ENCODE measurements at places on chromosomes 7 and 10.

DNA sequence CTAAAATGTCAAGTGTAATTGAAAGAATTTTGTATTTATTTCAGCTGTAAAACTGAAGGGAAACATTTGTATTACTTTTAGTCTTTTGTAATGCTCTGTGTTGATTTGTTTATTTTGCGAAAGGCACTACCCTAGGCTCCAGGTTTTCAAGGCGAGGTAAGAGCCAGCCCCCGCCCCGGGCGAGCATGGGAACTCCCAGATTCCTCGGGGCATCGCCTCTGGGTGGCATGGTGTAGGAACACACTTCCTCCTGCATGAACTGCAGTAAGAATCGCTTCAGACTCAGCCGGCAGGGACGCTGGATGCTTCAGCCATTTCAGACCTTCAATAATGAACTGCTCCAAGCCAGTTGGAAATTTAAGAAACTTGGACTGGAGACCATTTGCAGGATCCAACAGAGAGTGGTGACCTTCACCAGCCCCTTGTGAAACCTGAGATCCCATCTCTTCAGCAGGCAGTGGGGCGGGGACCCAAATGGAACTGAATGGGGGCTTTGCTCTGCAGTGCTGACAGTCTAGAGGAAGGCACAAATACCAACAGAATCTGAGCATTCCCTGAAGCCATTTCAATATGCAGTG, 544.3 kb upstream of the MGMT start:
- H3K4me1 ChIP-seq, result no peaks in the 10 kb centered on the region
- H3K27ac ChIP-seq, result no peak overlapping the region
- H3K36me3 ChIP-seq, result no peaks in the 10 kb centered on the region
- no peak for ATAC-seq
- H3K4me3 ChIP-seq, result no peak overlapping the region
- H3K27me3 ChIP-seq, result no peaks in the 10 kb centered on the region

- H3K27me3 ChIP-seq, result no peaks in the 10 kb centered on the region
- H3K4me1 ChIP-seq, result peaks cover 4% of the 10 kb centered on the region
- ATAC-seq, result no peak
Measured at GRCh38 chr7:149849174-149849573, 11.0 kb downstream of the ZNF862 start.

DNA sequence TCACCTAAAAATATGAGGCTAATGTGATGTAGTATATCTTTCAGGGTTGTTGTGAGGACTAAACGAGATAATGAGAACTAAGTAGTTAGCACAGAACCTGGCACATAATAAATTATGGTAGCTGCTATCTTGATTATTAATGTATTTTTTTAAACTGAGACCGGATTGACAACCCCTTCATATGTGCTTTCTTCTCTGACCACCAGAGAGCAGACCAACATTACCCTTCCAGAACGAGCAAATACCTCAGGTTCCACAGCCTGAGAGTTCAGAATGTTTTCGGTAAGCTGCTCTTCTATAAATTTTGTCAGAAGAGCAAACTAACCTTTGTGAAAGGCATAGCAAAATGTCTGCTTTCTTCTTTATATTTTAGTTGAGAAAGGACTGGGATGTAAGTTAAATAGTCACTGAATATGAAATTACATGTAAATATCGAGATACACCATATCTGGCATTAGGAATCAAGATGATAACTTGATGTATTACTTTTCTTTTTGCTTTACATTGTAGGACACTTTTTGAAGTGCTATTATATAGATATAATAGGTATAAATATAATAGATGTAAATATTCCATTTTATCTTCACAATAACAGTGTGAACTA, 13.6 kb upstream of the BPGM start:
- H3K4me3 ChIP-seq, result no peak overlapping the region
- peak; percentile 50 for ATAC-seq
- H3K27me3 ChIP-seq, result peaks cover 13% of the 10 kb centered on the region
- H3K4me1 ChIP-seq, result peaks cover 9% of the 10 kb centered on the region

- peaks cover 21% of the 10 kb centered on the region for H3K4me1 ChIP-seq
- H3K27me3 ChIP-seq, result no peaks in the 10 kb centered on the region
- no peak overlapping the region for H3K4me3 ChIP-seq
- no peak overlapping the region for H3K27ac ChIP-seq
- no peak for ATAC-seq
Measured at GRCh38 chr10:74051736-74052342, 53.9 kb downstream of the VCL start.

DNA sequence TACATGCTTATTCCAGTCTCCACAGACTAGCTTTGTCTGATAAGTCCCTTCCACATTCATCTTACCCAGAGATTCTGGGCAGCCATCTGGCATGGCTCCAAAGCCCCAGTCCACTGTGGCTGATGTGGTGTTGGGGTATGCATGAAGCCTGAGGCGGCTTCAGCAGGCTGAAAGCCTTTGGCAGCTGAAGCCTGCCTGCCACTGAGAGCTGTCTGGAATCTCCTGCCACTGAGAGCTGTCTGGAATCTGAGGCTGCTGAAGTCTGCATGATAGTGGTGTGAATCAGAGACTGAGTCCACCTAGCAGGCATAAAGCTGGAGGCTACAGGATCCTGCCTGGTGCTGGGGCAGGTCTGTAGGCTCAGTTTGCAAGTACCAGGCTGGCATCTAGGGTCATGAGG, 87.1 kb downstream of the DYNC1I1 start:
- peaks cover 7% of the 10 kb centered on the region for H3K27me3 ChIP-seq
- no peak overlapping the region for H3K27ac ChIP-seq

DNA sequence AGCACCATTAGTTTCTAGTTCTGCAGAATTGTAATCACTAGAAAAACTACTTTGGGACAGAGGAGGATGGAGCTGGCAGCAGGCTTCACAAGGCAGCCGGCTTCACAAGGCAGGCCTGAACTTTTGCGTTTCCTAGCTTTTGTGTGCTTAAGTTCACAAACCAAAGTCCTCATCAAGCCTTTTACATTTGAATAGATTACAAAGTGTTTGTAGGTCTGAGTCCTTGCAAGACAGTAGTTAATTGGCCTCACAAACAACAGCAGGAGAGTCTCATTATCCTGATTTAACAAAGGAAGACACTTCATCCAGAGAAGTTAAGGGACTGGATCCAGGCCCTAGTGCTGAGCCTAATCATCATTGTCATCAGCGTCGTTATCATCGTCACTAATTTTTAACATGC, 147.8 kb upstream of the AUTS2 start:
- H3K36me3 ChIP-seq, result no peaks in the 10 kb centered on the region
- H3K27ac ChIP-seq, result no peak overlapping the region
- no peaks in the 10 kb centered on the region for H3K27me3 ChIP-seq
- no peak overlapping the region for H3K4me3 ChIP-seq
- H3K4me1 ChIP-seq, result no peaks in the 10 kb centered on the region
- ATAC-seq, result no peak

- ATAC-seq, result no peak
- no peaks in the 10 kb centered on the region for H3K4me1 ChIP-seq
- no peak overlapping the region for H3K4me3 ChIP-seq
- H3K27me3 ChIP-seq, result peaks cover 4% of the 10 kb centered on the region
Measured at GRCh38 chr10:113037218-113037617, 87.2 kb downstream of the TCF7L2 start.

DNA sequence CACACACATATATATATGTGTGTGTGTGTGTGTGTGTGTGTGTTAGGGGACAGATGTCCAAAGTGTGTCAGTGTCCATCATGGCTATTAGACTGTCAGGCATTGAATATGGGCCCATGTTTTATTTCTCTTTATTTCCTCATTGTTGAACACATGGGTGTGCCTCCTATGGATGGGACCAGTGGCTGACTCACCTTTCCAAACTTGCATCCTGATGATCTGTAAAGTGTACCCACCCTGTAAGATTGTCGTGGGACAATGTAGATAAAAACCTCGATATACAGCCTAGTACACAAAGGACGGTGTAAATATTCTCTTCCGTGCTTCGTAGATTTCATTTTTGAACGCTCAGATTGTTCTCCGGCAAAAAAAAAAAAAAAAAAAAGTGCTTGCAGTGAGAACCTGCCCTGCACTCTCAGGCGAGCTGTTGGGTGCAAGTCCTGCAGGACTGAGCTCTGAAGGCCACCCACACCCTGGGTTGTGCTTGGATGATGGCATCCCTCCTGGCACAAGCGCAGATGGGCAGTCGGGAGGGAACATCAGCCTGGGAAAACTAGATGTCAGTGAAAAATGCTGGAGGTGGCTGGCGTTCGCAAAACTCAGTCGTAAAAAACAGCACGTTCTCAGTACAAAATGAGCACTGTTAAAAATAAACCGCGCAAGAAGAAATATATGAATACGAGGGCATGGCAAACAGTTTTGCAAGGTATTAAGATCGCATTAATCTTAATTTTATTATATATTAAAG, 166.9 kb downstream of the CUX1 start:
- no peak for ATAC-seq
- no peak overlapping the region for H3K27ac ChIP-seq
- no peak overlapping the region for H3K4me3 ChIP-seq

- H3K4me3 ChIP-seq, result no peak overlapping the region
- peaks cover 17% of the 10 kb centered on the region for H3K27me3 ChIP-seq
- H3K27ac ChIP-seq, result no peak overlapping the region
- ATAC-seq, result no peak
Measured at GRCh38 chr10:10821926-10822325, 195.7 kb upstream of the CELF2 start.

GRCh38 chr7:43914795-43915194, 8.4 kb upstream of the URGCP start:
- no peaks in the 10 kb centered on the region for H3K36me3 ChIP-seq
- H3K27me3 ChIP-seq, result no peaks in the 10 kb centered on the region
- H3K4me1 ChIP-seq, result no peaks in the 10 kb centered on the region
- H3K4me3 ChIP-seq, result no peak overlapping the region
- no peak overlapping the region for H3K27ac ChIP-seq

DNA sequence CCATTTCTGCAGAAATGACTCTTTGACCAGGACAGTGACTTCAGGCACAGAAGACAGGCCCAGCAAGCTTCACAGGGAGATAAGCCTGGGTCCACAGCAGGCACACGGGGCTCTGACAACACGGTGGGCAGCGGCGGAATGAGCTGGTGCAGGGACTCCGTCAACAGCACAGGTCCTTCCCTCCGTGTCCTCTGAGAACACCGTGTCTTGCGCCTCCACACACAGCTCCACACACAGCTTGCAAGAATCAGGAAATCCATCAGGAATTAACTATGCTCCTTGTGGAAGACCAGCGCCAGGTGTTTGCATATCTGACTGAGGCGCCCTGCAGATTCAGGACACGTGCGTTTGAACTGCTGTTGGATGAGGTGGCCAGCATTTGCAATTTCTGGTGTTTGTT, 39.6 kb downstream of the TCERG1L start:
- H3K4me1 ChIP-seq, result no peaks in the 10 kb centered on the region
- H3K4me3 ChIP-seq, result no peak overlapping the region
- no peak for ATAC-seq
- H3K27me3 ChIP-seq, result no peaks in the 10 kb centered on the region

DNA sequence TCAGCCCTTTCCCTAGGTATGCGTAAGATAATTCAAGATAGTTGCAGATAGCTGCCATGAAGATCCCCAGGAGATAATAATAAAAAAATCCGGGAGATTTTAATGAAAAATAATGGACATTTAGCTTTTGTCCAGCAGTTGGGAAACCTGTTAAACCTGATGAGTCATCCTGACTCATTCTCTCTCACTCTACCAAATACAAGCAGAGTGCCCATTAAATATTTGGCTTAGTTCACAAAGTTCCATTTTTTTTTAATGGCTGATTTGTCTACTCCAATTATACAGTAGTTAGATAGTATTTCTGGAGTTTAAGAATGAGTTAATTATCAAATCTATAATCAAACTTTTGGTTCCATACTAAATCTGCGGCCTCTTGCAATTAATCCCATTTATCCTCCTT, 2.1 kb upstream of the SHTN1 start:
- H3K36me3 ChIP-seq, result no peaks in the 10 kb centered on the region
- ATAC-seq, result no peak
- no peak overlapping the region for H3K27ac ChIP-seq

GRCh38 chr10:71011141-71011540, 122.8 kb upstream of the PCBD1 start:
- no peak for ATAC-seq
- H3K4me3 ChIP-seq, result no peak overlapping the region
- H3K36me3 ChIP-seq, result no peaks in the 10 kb centered on the region
- H3K27me3 ChIP-seq, result peaks cover 9% of the 10 kb centered on the region

DNA sequence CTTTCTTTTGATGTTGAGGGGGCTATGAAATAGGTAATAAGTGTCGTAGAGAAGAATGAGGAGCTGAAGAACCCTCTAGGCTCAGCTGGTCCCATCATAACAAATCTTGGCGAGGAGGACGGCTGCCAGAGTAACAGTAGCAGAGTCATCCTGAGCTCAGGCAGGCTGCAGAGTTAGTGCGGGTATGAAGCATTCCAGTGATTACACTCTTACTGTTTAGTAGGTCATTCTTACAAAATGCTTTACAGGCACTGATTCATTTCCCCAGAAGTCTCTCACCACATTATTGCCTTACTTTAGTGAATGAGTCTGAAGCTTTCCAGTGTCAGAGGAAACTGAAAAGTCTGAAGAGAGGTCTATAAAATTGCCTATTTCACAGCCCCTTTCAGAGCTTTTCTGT, 43.9 kb upstream of the GPR158 start:
- no peaks in the 10 kb centered on the region for H3K36me3 ChIP-seq
- peaks cover 7% of the 10 kb centered on the region for H3K27me3 ChIP-seq
- no peak overlapping the region for H3K4me3 ChIP-seq
- H3K4me1 ChIP-seq, result no peaks in the 10 kb centered on the region

GRCh38 chr7:101739775-101740398, 77.5 kb upstream of the CUX1 start:
- H3K4me1 ChIP-seq, result peaks cover 3% of the 10 kb centered on the region
- no peak for ATAC-seq
- H3K27me3 ChIP-seq, result peaks cover 3% of the 10 kb centered on the region
- H3K27ac ChIP-seq, result no peak overlapping the region
- H3K4me3 ChIP-seq, result no peak overlapping the region

DNA sequence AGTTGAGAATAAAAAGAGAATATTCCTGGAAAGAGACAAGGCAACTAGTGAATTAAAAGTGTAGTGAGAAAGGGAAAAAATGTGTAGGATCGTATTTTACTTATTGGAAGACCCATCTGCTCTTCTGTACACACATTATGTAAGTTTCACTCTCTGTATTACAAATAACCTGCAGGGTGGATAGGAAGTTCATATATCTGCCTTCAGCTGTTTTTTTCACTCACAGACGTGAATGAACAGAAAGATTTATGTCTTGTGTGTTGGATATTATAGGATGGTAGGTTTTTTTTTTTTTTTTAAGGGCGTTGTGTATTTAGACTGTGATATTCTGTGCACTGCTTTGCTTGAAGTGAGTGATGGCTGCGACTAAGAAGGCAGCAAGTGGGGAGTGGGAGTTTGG, 266.5 kb downstream of the AUTS2 start:
- H3K27ac ChIP-seq, result no peak overlapping the region
- no peaks in the 10 kb centered on the region for H3K4me1 ChIP-seq
- H3K27me3 ChIP-seq, result peaks cover 3% of the 10 kb centered on the region
- no peak for ATAC-seq
- H3K36me3 ChIP-seq, result no peaks in the 10 kb centered on the region
